Esophagus muscularis mucosa (tissue), 4 donors: ENCODE measurements at places on chromosomes 2 and 18. TPM values are rescaled to one million over a fixed set of nuclear protein-coding genes. Genes with fewer than 3 reads are reported as not detected.

DNA sequence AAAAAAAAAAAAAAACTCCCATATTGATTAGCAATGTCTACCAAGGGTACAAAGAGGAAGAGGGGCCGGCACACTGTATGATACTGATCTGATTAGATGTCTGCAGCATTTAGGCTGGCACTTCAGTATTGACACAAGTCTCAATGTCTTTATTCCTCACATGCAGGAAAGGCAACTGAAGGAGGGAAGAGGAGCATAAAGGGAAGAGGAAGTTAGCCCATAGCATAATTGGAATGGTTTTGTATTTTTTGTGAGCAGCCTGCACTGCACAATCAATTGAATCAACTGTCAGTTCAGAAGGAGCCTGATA, 79.0 kb downstream of the DNER start:
- no peak for DNase-seq

DNA sequence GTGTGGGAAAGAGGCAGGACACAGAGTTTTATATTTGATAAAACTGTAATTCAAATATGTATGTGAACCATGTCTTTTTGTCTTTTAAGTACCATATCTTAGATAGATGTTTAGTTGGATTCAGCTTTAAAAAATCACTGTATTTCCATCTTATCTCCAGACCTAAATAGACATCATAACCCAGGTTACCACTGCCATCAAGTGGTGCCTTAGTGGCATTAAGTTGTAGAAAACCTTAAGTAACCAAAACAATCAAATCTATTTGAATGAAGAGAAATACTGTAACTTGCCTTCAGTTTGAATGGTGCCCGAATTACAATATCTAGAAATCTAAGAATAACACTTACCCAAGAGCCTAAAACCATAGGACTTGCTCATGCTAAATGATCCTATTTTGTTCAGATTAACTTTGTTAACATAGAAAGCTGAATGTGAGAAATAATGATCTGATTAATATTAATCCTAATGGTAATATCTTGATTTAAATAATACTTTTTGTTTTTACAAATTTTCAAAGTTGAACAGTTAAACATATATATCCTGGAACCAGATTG, 92.5 kb upstream of the MAP2 start:
- no peak for DNase-seq

DNA sequence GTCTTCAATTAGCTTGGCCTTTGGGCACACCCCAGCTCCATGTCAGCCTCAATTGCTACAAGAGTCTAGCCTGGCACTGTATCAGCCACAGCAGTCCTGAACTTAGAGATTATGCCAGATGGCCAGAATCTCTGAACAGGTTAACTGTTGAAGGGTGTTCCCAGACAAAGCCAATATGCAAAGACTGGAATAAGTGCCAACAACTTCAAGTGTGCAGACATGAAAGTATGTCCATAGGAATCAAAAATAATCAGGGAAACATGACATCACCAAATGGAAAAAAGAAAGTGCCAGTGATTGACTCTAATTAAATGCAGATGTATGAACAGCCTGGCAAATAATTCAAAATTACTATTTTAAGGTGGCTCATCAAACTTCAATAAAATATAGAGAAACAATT, 98.5 kb upstream of the DOCK10 start:
- DNase-seq = no peak

DNA sequence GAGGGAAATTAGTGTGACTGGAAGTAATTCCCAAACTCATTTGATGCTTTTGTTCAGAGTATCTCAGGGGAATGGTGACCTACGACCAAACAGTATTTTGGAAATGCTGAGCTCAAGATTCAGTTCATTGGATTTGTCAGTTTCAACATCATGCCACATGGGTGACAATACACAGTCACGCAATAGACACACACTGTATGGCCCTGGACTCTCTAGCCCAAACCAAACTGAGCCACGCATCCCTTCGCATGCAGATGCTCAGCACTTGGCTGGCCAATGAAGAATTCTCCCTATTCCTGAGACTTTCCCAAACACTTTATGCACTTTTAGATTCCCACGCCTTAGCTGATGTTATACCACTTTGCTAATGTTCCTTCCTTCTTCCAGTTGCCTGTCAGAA, 10.0 kb downstream of the PDE1A start:
- DNase-seq = no peak

PCGF1 gene
- 12.3 TPM for total RNA-seq

HOXD8 gene
- total RNA-seq = 4.6 TPM

DNA sequence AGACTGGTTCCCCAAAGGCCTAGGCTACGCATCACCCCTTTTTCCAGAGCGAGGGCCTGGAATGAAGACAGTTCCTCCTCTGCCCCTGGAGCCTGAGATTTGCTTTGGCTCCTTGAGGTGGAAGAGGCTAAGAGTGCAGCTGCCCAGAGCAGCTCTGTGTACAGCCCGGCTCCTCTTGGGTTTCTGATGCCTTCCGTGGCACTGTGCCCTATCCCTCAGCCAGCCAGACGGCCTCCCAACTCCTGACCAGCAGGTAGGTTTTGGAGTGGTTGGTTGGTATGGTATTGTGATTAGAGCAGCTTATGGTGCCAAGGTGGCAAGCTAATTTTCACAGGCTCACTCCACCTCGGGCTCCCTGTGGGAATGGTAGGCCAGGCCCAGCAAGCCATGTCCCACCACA, 112.2 kb downstream of the TANC1 start:
- no peak for DNase-seq

DNA sequence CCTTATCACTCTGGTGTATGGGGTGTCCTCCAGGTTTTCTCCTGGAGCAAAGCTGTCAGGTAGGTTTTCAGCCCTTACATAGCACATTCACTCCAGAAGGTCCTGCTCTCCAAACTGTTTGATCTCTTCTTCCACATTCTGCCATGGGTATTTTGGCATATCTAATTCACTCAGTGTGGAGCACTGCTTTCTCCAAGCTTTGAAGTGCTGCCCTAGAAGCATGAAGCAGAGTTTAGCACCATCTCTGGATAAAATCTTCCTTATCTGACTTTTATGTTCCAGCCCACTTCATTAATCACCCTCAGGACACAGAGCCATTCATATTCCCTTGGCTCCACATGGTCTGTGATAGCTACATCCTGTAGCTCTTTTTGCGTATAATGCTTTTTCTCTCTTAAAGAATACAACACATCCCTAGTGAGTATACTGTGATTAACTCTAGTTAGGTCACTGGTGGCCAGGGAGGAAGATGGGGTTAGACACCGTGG, 56.7 kb upstream of the ARHGAP28 start:
- DNase-seq = no peak

GRCh38 chr2:46695283-46695682, 215.9 kb downstream of the TMEM247 start:
- DNase-seq = no peak

GRCh38 chr18:79616651-79617510, 62.7 kb upstream of the CTDP1 start:
- DNase-seq = no peak

GRCh38 chr18:70284976-70285620, 3.7 kb upstream of the SOCS6 start:
- DNase-seq = no peak

DHRS9 gene
- total RNA-seq = not detected

GRCh38 chr2:96594282-96594681, 43.8 kb downstream of the KANSL3 start:
- no peak for DNase-seq

- no peak for DNase-seq
These were observed 279.8 kb upstream of the SLC14A2 start for GRCh38 chr18:45335282-45336043.

GRCh38 chr18:12121175-12122042, 27.8 kb downstream of the ANKRD62 start:
- DNase-seq = no peak

- DNase-seq = no peak
These were observed 706 bp downstream of the AGPS start for GRCh38 chr2:177393203-177393755.

- DNase-seq = no peak
These were observed 48.1 kb downstream of the BCL11A start for GRCh38 chr2:60505240-60505879.

GRCh38 chr2:37324536-37324785, 172 bp downstream of the PRKD3 start:
- DNase-seq = no peak

DNA sequence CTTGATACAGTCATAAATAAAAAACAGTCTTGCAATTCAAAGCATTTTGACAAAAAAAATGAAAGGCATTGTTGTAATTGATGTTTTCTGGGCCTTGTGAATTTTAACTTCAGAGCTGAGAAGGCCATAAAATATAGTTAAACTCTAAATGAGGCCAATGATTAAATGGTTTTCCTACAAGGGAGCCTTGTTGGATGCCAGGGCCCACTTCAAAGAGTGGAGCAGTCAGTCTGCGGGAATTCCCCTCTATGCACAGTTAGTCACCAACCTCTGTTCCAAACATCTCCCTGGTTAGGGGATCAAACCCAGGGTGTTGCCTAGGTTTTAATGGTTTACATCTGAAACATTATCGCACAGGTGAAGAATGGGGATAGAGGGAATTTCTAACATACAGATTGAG, 143.4 kb downstream of the NCKAP5 start:
- DNase-seq = no peak

RBM44 gene
- total RNA-seq = 0.42 TPM

GRCh38 chr18:57856557-57857280, 53.6 kb upstream of the ATP8B1 start:
- DNase-seq = no peak

- DNase-seq = no peak
These were observed 179.6 kb downstream of the NCK2 start for GRCh38 chr2:105924271-105924670.

- DNase-seq = no peak
These were observed 116.6 kb downstream of the ICA1L start for GRCh38 chr2:202754936-202755335.

TMEM169 gene
- total RNA-seq = 0.75 TPM

DNA sequence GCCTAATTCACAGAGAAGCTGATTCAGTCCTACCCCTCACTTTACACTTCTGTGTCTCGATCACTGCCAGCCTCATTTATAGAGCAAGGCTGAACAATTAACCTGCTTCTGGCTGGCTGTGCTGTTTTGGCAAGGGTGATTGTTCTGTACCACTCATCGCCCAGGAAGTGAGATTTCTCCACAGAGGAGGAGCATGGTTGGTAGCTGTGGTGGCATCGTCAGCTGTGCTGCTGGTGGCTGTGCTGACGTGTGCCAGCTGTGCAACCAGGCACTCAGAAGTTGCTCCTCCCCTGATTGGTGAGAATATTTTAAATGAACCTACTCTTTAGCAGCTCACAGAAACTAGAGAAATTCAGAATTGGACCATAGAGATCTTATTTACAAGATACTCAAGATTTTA, 158.3 kb downstream of the EML6 start:
- no peak for DNase-seq

- DNase-seq = no peak
These were observed 56.2 kb downstream of the COBLL1 start for GRCh38 chr2:164785457-164785856.

GRCh38 chr18:41745166-41746049, 209.6 kb upstream of the PIK3C3 start:
- DNase-seq = no peak
